ENCODE measurements at places on chromosomes 3 and 15.

DNA sequence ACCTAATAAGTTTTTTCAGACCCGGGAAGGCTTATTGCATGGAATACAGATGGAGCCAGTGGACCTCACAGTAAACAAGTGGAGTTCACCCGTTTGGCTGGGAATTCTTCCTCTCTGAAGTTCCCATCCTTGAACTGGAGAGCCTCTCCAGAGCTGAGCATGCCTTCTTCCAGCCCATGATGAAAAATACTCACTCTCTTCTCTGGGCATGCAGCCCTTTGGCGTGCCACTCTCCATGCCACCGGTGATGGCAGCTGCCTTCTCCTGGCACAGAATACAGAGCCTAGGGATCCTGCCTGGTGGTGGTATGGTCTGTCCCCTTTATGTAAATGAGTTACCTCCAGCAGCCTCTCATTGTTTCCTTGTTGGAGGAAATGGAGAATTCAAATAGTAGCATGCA lies 150.8 kb downstream of the LEKR1 start:
- DNase-seq, result no peak

GRCh38 chr3:160400702-160401150 lies 1.3 kb downstream of the SMC4 start:
- DNase-seq, result peak; percentile 9

GRCh38 chr3:58179235-58180098 lies 31.3 kb downstream of the DNASE1L3 start:
- no peak for DNase-seq

GRCh38 chr15:76904461-76905012 lies 603 bp downstream of the SCAPER start:
- DNase-seq, result no peak

GRCh38 chr15:68085052-68085451 lies 30.9 kb downstream of the PIAS1 start:
- no peak for DNase-seq

DNA sequence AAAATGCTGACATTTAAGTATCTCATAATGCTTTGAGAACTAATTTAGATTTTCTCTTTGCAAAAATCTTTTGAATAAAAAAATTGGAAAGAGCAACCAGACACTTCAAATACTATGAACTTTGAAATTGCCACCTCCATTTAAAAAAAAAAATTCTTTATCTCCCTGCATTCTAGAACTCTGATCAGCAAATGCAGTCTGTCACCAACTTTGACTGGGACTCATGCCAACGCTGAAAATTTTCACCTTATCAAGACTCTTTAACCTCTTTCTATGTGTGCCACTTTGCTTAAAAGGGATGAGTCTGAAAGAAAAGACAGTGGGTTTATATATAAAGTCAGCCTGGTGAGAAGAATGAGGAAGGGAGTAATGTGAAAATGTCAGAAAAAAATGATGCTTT lies 191.2 kb upstream of the ARPP21 start:
- DNase-seq, result no peak

DNA sequence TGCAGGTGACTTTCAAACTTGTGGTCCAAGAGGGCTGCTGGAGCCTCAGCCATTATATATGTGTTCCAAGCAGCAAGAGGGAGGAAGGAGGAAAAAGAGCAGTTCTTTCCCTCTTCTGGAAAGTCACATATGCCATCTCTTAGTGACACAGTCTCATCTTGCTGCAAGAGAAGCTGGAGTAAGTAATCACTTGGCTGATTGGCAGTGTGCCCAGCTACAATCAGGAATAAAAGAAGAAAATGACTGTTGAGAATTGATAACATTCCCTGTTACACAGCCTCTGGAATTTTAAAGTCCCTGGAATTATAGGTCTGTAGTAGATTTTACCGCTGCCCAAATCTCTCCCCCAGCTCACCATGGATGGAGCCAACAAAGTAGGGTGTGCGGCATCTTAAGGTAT lies 31.4 kb upstream of the LYZL4 start:
- no peak for DNase-seq

DNA sequence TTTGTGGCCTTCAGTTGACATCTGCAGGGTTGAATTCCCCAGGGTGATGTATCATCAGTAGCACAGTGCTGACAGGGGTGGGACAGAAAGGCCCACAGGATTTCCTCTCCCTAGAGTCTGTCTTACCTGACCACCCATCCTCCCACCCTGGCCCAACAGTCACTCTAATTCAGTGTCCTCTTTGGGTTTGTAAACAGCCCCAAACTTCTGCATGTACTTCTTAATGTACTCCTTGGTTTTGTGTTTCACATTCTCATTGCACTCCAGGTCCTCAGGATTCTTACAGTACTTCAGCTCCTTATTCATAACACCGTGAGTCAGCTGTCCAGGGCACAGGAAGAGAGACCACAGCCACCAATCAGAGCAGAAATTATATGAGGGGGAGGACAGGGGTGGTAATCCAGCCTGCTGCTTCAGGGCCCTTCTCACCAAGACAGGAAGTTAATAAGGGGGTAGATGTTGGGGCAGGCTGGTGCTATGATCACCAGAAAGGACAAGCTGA lies 37.5 kb downstream of the NBEAL2 start:
- DNase-seq, result peak; percentile 15

- no peak for DNase-seq
Measured at GRCh38 chr3:130576375-130577266, 59.6 kb downstream of the COL6A6 start.

DNA sequence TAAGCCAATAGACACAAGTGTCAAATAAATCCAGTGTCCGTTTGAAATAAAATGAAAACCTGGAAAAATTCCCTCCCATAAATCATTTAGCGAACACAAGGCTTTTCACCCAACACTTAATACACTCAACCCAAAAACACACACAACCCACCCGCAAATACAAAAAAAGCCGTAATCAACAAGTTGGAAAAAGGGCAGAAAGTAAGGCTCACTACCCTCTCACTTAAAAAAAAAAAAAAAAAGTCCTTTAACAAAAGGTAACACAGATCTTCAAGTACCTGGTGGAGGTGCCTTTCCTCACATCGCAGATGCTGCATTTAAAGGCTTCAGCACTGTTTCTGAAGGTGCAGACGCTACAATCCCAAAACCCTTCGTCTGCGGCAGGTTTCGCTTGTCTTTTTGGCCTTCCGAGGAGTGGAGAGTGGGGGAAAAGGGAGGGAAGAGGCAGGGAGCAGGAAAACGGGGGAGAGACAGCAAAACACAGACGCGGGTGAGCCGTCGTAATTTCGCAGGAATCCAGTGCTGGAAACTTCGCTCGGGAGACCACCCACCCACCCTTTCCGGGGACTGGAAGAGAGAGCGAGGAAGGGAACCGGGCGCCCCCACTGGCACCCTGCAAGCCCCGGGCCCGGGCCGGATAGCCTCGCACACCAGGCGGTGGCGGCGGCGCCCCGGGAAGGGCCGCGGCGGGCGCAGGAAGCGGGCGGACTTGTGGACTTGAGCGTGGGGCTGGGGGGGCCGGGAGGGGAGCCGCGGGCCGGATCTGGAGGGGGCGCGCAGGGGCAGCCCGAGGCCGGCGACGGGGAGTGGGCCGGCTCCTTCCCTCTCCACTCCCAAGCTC lies 401.8 kb downstream of the SHQ1 start:
- DNase-seq, result no peak

GRCh38 chr3:57582474-57583168 lies 14.5 kb downstream of the ARF4 start:
- DNase-seq, result no peak

GRCh38 chr3:139937674-139938279 lies 2.8 kb downstream of the CLSTN2 start:
- no peak for DNase-seq

GRCh38 chr15:33309602-33310276 lies 1.0 kb upstream of the RYR3 start:
- DNase-seq, result no peak

DNA sequence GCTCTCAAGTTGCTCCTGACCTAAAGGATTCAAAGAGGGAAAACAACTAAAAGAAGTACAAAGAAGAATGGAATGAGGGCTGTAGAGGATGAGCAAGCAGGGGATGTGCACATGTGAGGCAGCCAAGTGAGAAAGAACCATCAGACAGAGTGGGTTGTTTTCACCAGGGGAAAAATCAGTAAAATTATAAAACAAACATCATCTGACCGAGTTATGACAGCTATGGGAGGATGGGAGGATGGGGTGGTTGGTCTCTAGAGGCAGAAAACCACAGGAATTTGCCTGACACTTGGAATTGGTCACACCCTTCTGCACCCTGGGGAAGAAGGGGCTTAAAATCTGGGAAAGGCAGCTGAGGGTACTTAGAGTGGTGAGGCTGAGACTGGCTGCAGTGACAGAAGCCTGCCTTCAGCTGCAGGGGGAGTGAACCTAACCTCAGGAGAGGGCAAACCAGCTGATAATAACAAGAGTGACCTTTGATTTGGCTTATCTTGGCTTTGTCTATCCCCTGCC lies 10.1 kb downstream of the ARHGAP31 start:
- no peak for DNase-seq

- no peak for DNase-seq
Measured at GRCh38 chr15:62765916-62766315, 276.6 kb upstream of the TPM1 start.

DNA sequence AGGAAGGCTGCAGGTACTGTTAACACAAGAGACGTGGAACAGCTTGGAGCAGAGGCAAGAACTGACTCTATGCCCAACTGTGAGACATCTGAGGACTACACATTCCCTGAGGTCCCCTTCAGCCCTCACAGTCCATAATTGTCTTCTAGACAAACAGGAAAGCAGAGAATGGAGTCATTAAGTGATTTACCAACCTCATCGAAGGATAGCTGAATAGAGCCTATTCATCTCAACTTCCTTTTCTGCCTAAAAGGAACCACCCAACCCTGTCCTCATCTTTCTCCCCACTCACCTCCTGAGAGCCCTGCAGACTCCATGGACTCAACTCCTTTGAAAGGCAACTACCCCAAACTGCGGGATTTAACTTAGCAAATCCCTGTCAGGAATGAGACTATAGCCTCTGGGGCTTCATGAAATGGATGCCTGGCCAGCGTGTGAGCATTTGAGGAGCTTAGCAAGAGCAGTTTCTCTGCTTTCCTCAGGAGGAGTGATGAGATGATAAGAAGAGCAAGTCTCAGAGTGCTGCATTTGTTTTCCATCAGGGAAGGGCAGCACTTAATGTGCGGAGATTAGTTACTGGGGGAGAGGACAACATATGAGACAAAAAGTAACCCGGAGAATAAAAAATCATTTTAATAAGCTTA lies 61.5 kb upstream of the FILIP1L start:
- no peak for DNase-seq

GRCh38 chr3:178655488-178655887 lies 119.3 kb downstream of the KCNMB2 start:
- no peak for DNase-seq

DNA sequence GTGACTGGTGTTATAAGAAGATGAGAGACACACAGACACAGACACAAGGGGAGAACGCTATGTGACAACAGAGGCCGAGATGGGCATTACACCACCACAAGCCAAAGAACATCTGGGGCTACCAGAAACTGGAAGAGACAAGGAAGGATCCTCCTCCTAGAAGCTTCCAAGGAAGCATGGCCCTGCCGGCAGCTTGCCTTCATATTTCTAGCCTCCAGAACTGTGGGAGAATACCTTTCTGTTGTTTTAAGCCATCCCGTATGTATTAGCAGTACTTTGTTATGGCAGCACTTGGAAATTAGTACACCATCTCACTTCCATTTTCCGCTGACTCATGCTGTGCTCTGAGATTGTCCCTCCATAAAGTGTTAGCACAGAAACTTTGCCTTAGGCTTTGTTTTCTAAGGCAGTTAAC lies 38.7 kb upstream of the CA12 start:
- no peak for DNase-seq
